ENCODE measurements at places on chromosomes 2 and 18.

GRCh38 chr2:144349674-144350073 lies 170.2 kb downstream of the ZEB2 start:
- no peak for DNase-seq

DNA sequence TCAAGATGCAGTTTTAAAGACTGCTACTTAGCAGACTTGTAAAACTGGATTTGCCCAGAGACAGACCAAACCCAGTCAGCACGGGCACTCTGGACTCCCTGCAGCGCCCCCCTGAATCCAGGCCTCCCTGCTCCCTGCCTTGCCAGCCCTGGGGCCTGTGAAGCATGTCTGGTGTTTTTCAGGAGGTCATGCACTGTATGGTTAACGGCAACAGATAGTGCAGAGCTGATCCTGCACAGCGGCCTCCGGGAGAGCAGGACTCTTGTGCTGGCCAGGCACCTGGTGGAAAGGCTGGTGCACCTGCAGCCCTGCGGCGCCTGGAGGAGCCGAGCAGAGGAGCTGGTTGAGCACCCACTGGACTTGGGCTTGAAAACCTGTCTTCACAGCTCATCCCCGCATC lies 30.4 kb downstream of the HDAC4 start:
- no peak for DNase-seq

- no peak for DNase-seq
Observed at GRCh38 chr2:147057892-147058490, 786.8 kb upstream of the ACVR2A start.

- DNase-seq = no peak
Observed at GRCh38 chr2:20150806-20151571, 73.9 kb downstream of the SDC1 start.

- DNase-seq = no peak
Observed at GRCh38 chr2:159202568-159203071, 83.9 kb downstream of the WDSUB1 start.

- DNase-seq = no peak
Observed at GRCh38 chr2:226439337-226439736, 360.3 kb downstream of the IRS1 start.

DNA sequence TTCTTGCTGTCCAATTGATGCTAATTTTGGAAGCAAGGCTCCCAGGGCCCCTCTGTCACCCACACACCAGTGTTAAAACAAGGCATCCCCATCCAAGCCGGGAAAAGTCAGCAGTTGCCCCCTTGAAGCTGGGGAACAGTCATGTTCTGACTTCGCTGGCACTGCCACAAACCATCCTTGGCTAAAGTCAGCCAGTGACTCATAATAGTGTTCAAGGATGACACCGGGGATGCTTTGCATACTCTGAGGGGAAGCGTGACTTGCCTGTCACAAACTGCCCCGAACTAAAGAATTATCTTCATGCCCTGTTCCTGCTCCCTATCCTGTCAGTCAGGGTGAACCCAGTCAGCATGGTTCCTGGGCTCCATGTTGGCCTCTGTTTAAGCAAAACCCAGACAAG lies 37.0 kb downstream of the TGFA start:
- no peak for DNase-seq
